ENCODE measurements at places on chromosomes 2 and 18. TPM values are rescaled to one million over a fixed set of nuclear protein-coding genes. Genes with fewer than 3 reads are reported as not detected.

Gene AGXT
- total RNA-seq = not detected

Gene CNGA3
- total RNA-seq = under 0.01 TPM

Gene ALPI
- total RNA-seq = not detected

Gene UGT1A4
- 2.9 TPM for total RNA-seq

Gene SLC4A5
- 0.90 TPM for total RNA-seq

Gene COL4A4
- total RNA-seq = 0.13 TPM

Gene UGT1A3
- not detected for total RNA-seq
